ENCODE measurements at places on chromosomes 3 and 15.
A peak's percentile ranks its signal among the peaks of the same experiment; 100 is the strongest.

- no peak for DNase-seq
Measured at GRCh38 chr15:22925875-22926274, 54.3 kb downstream of the CYFIP1 start.

- no peak for DNase-seq
Measured at GRCh38 chr3:59978979-59979378, 929.2 kb upstream of the CFAP20DC start.

GRCh38 chr15:91956026-91956723, 102.7 kb downstream of the SLCO3A1 start:
- no peak for DNase-seq

DNA sequence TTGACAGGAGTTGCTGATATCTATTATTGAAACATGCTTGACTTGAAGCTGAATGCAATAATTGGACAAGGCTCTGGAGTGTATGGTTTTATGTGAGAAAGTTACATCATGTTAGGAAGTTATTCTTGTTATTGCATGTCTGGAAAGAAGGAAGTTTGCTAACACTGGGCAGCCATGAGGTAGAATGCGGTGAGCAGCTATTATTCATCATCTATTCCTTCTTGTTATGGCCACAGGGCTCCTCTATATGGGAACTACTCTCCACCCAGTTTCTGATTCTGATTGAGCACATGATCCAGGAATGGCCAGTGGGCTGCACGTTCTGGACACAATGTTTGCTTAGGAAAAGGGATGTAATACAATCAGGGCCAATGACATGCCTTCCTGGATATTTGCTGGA, 37.8 kb upstream of the SCN5A start:
- DNase-seq: no peak

DNA sequence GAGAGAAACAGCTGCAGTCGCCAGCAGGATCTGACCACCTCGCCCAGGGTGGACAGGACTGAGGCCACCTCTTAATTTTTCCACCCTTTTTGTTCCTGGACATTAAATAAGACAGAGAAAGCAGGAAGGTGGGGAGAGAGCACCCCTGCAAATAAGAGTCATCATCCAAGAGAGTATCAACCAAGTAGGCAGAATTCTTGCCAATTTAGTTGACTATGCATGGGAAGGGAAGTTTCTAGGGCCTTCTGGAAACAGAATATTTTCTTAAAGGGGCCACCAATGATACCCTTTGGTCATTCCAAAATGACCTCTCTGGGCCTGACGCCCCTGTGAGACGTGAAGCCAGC, 136.2 kb downstream of the TJP1 start:
- DNase-seq: no peak

- DNase-seq: no peak
Measured at GRCh38 chr15:39854161-39854560, 65.9 kb downstream of the GPR176 start.

DNA sequence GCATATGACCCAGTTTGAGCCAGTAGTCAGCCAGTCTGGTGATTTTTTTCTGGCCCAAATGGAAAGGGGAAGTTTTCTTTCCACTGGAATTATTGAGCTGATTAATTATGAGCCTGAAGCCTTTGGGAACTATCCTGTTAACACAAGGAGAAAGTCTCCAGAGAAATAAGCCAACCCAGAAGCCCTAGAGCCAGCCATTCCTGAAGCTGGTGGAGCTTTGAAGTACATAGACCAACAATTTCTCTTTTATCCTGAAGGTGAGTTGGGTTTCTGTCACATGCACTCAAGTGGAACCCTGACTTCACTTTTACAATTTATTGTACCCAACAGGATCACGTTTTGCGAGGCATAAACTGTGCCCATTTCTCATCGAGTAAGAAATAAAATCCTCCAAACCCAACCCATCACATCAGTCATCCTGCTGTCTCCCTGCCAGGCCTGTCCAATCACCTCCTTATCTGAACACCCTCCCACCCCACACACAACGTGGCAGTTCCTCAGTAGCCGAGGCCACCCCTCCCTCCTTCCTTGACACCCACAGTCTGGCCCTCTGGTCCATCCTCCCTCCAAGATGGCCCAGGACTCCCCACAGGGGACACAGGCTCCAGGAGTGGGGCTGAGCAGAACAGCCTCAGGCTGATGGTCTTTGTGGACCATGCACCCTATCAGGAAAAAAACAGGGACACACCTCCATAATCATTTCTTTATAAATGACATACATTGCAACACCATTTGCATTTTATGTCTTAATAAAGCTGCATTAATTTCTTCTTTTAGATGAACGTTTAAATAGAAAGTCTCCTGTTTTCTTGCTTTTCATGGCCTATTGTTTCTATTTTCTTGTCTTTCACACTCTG, 55.7 kb upstream of the GATA2 start:
- no peak for DNase-seq

- DNase-seq: no peak
Measured at GRCh38 chr3:73435055-73435454, 189.7 kb downstream of the PDZRN3 start.

- DNase-seq: peak; percentile 74
Measured at GRCh38 chr3:127673191-127674100, 694 bp downstream of the ABTB1 start.

DNA sequence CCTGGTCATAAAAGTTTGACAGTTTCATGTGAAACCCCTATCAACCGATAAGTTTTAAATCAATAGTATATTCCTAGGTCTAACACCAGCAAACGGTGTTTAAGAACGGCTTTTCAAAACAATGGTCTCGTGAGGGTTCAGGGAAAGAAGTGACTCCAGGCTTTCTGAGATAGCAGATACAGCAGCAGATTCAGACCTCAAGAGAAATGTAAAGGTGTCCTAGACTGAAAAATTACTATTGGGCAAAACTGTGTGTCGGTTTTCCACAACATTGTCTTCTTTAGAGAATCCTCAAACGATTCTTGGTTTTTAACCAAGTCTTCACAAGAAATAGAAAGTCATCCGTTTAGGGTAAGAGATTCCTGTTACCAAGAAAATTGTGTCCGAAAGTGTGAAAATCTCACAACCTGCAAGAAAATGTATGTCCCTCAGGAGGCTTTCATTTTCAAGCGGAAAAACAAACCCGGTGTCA, 1.2 kb downstream of the SETD2 start:
- DNase-seq: peak; percentile 31

DNA sequence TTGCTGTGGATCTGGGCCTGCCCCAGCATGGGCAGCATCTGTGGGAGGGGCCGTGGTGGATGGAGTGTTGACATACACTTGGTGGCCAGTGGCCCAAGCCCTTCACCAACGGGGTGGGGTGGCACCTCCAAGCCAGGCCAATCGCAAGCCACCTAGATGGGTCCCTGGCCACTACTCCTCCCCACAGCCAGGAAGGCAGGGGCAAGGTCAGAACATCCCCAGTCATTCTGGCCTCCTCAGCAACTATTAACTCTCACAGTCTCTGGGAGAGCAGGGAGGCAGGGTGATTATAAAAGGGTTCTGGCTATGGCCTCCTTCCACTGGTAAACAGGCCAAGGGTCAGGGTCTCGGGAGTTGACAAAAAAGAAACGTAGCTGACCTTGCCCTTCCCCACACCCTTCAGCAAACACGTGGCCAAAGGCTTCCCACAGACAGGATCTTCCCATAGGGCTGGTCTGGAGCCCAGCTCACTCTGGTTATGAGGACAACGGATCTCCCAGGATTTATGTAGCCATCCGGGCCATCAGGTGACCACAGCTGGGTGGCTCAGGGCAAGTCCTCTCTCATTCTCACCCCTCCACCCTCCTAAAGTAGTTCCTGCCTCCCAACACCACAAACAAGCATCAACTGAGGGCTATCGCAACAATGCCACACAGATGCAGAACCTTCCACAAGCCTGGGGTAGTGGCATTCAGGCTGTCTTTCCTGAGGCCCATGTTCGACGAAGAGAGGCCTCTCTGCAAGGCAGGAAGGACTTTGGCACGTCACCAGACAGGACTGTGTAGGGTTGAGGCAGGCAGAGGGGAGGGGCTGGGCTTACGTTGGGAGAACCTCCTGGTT, 18.9 kb downstream of the TLE3 start:
- peak; percentile 64 for DNase-seq

- no peak for DNase-seq
Measured at GRCh38 chr3:16888785-16889607, 4.2 kb downstream of the PLCL2 start.

- DNase-seq: peak; percentile 85
Measured at GRCh38 chr15:100341750-100342560, at the start of gene ADAMTS17. Gene ADAMTS17, minus strand, starts transcription at chr15:100341975. Its CDS starts 76 bp downstream, at chr15:100341899.

GRCh38 chr3:128210711-128211110, 57.4 kb downstream of the EEFSEC start:
- no peak for DNase-seq

GRCh38 chr15:72078887-72079286, 39.1 kb downstream of the MYO9A start:
- no peak for DNase-seq
